Common myeloid progenitor, CD34-positive (primary cell): ENCODE measurements at places on chromosomes 6 and 20.

DNA sequence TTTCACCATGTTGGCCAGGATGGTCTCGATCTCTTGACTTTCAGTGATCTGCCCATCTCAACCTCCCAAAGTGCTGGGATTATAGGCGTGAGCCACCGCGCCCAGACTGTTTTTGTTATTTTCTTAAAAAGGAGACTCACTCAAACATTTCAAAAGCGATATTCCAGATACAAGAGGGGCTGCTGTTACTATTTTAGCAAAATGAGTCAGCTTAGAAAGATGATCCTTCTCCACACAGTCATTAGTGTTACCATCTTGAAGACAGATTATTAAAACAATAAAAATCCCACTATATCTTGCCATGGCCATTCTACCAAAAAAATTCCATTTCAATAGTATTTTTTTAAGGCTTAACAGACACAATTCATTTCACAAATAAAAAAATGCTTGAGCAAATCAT is 102.8 kb downstream of the PREP start:
- DNase-seq: no peak

DNA sequence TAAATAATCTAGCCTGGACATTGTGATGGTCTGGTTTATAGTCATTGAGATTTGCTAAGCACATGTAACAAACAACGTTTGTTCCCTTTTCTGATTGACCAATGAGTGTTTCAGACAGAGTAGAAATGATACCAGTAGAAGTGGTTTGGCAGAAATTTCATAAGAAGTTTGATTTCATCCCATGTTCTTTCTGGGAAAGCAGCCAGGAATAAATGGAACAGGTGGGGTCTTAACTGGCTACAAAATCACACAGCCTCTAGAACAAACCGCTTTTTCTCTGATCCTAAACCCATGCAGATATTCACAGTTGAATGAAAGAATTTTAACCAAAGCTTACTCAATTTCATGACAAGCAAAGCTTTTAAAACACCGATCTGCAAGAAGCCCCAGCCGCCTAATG is 227.5 kb downstream of the UST start:
- DNase-seq: no peak

- DNase-seq: no peak
Observed at GRCh38 chr6:52616059-52616690, 39.3 kb upstream of the TRAM2 start.

- DNase-seq: no peak
Observed at GRCh38 chr20:17838921-17839320, 129.7 kb downstream of the SNX5 start.

- peak; percentile 98 for DNase-seq
Observed at GRCh38 chr20:34676642-34677373, at the start of gene PIGU. PIGU (minus strand) TSS chr20:34677092; CDS start chr20:34677085, 7 bp downstream.

DNA sequence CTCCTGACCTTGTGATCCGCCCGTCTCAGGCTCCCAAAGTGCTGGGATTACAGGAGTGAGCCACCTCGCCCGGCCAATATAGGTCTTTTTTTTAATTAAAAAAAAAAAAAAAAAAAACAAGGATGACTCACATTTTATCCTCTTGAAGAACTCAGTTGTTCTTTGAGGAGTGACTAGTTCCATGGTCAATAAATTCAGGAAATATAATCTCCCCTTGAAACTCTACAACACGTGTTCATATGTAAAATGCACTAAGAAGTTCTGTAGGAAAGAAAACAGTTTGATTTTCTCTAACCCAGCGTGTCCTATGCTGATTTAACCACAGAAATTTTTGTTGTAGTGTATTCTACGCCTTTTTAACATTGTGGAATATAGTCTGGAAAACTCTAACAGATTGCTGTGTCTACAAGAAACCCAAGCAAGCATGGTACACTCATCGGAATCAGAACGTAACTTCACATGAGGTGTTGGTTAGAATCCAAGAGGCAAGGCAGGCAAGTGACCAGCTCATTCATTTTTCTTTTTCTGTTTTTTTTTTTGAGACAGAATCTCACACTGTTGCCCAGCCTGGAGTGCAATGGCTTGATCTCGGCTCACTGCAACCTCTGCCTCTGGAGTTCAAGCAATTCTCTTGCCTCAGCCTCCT is 79.0 kb upstream of the ZNF217 start:
- DNase-seq: no peak

DNA sequence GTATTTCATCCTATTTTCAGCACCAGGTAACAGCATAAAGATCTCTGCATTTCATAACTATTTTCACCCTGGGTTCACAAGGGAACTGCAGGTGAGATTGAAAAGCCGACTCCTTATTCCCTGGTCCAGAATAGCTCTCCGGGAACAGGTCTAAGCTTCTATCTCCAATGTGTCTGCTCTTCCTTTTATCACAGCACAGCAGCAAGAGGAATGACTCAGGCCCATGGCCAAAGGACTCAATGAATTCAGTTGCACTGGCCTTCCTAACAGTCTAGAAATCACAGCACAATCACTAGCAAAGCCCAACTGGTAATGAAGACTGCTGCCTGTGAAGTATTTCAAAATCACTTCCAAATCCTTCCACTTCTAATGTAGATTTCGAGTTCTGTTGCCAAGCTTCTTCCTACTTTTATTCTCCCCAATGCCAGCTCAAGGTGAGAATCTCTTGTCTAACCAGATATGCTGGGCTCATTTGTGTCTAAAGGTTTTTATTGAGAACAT is 30.7 kb downstream of the HMGN3 start:
- DNase-seq: no peak

DNA sequence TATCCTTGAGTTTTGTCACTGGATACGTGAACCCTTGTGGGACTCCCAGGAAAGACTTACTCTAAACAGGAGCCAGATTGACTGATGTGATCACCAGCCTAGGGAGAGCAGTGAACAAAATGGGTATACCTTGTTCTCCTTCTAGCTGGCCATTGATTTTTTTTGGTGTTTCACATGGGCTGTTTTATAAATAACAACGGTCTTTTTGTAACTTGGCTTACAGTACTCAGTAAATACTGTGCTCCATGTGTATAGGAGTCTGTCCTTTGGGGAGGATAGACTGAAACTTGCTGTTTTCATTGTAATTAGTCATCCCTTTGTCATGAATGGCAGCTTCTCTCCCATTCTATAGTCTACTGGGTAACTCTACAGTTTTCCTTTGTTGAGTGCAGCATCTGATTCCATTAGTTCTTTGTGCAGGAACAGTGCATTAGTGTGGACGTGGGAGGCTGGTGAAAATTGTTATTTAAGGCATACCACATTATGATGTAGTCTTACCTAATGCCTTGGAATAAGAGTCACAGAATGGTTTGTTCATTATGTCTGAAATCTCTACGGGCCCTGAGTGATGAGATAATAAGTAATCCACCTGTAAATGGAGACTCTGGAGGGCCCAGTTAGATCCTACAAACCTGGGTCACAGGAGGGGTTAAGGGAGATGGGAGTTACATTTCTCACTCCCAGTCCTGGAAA is 89.5 kb downstream of the TIAM2 start:
- DNase-seq: no peak

GRCh38 chr6:146542881-146543210 is 787 bp upstream of the RAB32 start:
- DNase-seq: no peak

- no peak for DNase-seq
Observed at GRCh38 chr6:150053450-150053849, 15.5 kb downstream of the ULBP3 start.

DNA sequence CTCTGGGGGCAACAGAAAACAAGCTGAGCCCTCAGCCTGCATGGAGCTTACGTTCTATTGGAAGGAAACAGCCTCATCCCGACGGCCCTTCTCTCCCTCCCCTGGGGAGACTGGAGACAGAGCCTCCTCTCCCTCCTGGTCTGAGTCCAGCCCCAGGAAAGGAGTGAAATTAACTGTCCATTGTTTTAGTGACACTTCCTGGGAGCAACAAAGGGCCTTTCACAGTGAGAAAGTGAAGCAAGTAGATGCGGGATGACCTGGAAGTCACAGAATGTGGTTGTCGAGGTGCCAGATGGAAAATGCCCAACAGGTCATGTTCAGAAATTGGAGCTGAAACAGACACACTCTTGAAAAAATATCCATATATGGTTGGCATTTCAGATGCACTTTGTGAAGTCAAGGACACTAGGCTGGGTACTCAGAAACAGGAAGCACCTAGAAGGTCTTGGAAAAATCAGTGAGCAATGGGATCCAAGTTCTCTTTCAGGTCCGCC is 77.8 kb downstream of the TFAP2C start:
- DNase-seq: no peak

GRCh38 chr20:58518387-58518786 is 3.2 kb upstream of the APCDD1L start:
- DNase-seq: no peak
